Omental fat pad (tissue), 4 donors: ENCODE measurements at places on chromosomes 5 and 9.

DNA sequence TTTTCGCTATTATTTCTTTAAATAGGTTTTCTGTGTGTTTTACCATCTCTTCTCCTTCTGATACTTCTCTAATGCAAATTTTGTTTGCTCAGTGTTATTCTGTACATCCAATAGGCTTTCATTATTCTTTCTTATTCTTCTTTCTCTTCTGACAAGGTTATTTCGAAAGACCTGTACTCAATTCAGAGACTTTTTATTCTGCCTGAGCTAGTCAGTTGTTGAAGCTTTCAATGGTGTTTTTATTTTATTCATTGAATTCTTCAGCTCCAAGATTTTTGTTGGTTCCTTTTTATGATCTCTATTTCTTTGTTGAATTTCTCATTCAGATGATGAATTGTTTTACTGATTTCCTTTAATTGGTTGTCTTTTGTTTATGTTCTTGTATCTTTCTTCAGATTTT lies 706.2 kb downstream of the NR2F1-AS1 start:
- DNase-seq = no peak

- DNase-seq = no peak
Measured at GRCh38 chr9:114425126-114425525, 37.3 kb upstream of the AKNA start.

- DNase-seq = no peak
Measured at GRCh38 chr9:130990306-130990977, 18.5 kb upstream of the LAMC3 start.

DNA sequence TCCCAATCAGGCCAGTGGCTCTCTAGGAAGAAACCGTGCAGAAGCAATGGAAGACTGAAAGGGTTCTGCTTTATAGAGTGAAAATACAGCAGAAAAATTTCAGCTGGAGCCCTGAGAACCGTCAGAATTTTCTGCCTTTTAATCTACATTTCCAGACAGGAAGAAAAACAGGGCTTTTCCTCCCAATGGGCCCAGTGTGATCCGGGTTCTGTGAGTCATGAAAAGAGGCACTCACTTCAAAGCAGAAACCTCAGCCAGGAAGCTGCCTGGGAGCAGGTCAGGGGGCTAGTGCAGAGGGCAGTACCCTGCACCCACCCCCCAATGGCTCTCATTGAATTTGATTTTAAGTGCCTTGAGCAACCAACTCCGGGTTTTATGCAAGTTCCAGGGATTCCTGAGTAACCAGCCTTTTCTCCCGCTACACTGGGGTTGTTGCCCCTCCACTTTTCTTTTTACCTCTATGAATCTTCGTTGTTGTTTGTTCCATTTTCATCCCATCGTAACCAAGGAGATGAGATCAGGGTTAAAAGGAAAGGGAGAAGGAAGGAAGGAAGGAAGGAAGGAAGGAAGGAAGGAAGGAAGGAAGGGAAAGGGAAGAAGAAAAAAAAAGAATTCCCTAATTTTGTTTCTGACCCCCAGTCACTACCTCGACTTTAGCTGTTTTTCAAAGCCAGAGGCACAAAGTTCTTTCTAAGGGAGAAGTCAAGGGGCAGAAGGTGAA lies 1.3 kb downstream of the BARHL1 start:
- DNase-seq = no peak

DNA sequence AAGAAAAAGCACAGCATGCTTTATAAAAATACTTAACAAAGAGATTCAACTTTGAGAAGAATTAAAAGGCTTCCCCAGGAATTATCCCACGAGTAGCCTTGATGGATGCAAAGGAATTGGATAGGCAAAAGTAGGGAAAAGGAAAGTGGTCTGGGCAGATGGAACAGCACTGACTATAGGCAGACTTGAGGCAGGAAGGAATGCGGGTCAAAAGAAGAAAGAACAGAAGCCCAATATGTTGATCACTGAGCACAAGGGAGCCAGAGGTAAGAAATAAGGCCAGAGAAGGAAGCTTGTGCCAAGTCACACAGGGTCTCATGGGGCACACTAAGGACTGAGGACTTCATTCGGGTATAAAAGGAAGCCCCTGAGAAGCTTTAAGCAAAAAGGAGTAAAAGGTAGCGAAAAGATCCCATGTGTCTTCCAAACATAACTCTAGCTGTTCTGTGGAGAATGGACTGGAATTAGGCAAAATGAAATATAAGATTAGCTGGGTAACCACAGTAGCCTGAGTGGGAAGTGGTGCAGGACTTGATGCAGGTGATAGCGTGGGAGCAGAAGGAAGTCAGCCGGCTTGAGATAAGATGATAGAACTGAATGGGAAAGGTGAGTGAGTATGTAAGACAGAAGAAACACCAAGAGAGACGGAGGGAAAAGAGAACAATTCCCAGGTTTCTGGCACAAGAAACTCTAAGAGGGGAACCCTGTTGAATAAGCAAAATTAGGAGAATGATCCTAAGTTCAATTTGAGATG lies 106.6 kb downstream of the DENND1A start:
- DNase-seq = no peak

- DNase-seq = no peak
Measured at GRCh38 chr9:16278326-16278999, 592.0 kb downstream of the BNC2 start.

- no peak for DNase-seq
Measured at GRCh38 chr5:172696171-172696849, 55.2 kb downstream of the NEURL1B start.

GRCh38 chr5:96940586-96940985 lies 4.7 kb downstream of the LNPEP start:
- no peak for DNase-seq

- no peak for DNase-seq
Measured at GRCh38 chr5:159826351-159827214, 89.7 kb upstream of the ADRA1B start.

DNA sequence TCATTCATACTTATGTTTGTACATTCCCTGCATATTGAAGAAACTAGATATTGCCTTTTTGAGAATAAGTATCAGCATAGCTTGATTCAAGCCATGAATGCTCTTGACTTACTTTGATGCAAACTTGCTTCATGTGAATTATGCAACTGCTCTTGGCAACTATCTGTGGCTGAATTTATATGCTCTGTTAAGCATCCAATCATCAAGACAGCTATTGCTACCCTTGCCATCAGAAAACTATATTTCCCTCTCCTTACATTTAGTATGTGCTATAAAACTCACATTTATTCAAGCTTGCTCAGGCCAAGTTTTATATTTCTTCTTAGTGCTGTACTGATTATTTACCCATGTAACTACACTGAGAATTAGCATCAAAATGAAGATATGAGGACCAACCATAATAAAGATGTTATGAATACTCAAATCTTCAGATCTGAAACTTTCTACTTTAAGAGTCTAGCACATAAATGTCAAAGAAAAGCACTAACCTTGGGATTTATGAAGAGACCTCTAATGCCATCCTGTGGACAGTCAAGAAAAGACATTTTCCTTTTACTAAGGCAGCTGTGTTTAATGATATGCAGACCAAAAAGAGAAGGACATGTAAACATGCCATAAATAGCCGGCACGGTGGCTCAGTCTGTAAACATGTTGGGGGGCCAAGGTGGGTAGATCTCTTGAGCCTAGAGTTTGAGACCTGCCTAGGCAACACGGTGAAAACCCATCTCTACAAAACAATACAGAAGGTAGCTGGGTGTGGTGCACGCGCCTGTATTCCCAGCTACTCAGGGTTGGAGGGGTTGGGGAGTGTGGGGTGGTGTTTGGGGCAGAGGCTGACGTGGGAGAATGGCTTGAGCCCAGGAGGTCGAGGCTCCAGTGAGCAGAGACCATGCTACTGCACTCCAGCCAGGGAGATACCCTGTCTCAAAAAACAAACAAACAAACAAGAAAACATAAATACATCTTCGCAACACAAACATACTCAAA lies 267.0 kb upstream of the TYRP1 start:
- DNase-seq = no peak
